Cardiac atrium fibroblast (primary cell): ENCODE measurements at places on chromosomes 3 and 15. TPM values are rescaled to one million over a fixed set of nuclear protein-coding genes. Genes with fewer than 3 reads are reported as not detected.

Gene IGDCC3
- not detected in 2 replicates for total RNA-seq

Gene PTPRG
- 74.4 and 86.3 TPM in 2 replicates for total RNA-seq

Gene CACNA2D2
- total RNA-seq, result not detected in 2 replicates

Gene TMEM108
- total RNA-seq, result 0.81 TPM in 1 of 2 replicates, not detected in the other

Gene SLC9C1
- 0.16 TPM in 1 of 2 replicates, not detected in the other for total RNA-seq

Gene ALG1L2
- not detected in 2 replicates for total RNA-seq

Gene GADL1
- total RNA-seq, result not detected in 2 replicates

Gene CRYGS
- total RNA-seq, result 0.65 and 1.1 TPM in 2 replicates

Gene FANCD2OS
- not detected in 2 replicates for total RNA-seq

Gene PLSCR5
- total RNA-seq, result not detected in 2 replicates

Gene HESX1
- 0.16 TPM in 1 of 2 replicates, not detected in the other for total RNA-seq

Gene AHSG
- total RNA-seq, result not detected in 2 replicates

Gene STAC
- 0.18 and 0.32 TPM in 2 replicates for total RNA-seq

Gene ZBED2
- total RNA-seq, result not detected in 2 replicates

Gene GOLGA8R
- total RNA-seq, result 1.5 and 1.8 TPM in 2 replicates

Gene A4GNT
- not detected in 2 replicates for total RNA-seq

Gene C3orf62
- total RNA-seq, result 0.36 and 0.65 TPM in 2 replicates

Gene CADPS
- not detected in 2 replicates for total RNA-seq

Gene SLC2A2
- not detected in 2 replicates for total RNA-seq

Gene BBS4
- total RNA-seq, result 8.6 and 13.4 TPM in 2 replicates

Gene CCDC9B
- total RNA-seq, result 1.1 and 5.2 TPM in 2 replicates

Gene TMEM212
- total RNA-seq, result not detected in 2 replicates

Gene CATSPER2
- total RNA-seq, result under 0.01 TPM in 1 of 2 replicates, not detected in the other

Gene CLDN16
- total RNA-seq, result not detected in 2 replicates

Gene LCTL
- 0.32 TPM in 1 of 2 replicates, not detected in the other for total RNA-seq
